ENCODE measurements at places on chromosomes 12 and 14.

DNA sequence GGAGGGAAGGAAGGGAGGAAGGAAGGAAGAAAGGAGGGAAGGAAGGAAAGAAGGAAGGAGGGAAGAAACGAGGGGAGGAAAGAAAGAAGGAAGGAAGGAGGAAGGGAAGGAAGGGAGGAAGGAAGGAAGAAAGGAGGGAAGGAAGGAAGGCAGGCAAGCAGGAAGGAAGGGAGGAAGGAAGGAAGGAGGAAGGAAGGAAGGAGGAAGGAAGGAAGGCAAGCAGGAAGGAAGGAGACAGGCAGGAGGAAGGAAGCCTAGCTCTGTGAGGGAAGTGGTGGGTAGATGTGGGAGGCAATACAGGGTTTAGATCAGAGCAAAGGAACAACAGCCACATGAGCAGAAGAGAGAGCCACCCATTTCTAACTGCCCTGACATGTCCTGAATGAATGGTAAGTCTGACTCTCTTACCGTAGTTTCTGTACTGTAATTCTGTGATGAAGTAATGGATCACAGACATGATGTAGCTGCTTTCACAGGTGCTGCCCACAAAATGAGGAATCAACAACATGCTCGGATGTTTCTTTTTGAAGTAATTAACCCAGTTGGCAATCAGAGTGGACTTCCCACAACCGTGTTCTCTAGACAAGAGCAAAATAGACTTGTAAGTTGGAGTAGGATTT lies 24.4 kb upstream of the HSP90B1 start:
- DNase-seq, result no peak

GRCh38 chr12:41228066-41228820 lies 40.1 kb downstream of the PDZRN4 start:
- DNase-seq, result no peak

DNA sequence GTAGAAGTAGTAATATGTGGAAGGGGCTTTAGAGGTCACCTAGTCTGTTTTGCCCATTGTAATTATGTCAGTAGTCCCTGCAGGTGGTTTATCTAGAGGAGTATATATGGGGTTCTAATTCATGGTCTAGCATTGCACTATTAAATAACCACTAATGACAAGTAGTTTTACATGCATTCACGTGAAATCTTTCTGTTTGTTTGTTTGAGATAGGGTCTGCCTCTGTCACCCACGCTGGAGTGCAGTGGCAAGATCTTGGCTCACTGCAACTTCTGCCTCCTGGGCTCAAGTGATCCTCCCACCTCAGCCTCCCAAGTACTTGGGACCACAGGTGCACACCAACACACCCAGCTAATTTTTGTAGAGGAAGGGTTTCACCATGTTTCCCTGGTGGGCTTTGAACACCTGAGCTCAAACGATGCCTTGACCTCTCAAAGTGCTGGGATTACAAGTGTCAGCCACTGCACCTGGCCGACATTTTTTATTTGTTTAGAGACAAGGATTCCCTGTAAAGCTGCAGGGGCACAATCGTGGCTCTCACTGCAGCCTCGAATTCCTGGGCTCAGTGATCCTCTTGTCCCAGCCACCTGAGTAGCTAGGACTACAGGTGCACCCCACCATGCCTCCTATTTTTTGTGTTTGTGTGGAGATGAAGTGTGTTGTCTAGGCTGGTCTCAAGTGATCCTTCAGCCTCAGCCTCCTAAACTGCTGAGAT lies 12.0 kb upstream of the PSEN1 start:
- DNase-seq, result no peak

DNA sequence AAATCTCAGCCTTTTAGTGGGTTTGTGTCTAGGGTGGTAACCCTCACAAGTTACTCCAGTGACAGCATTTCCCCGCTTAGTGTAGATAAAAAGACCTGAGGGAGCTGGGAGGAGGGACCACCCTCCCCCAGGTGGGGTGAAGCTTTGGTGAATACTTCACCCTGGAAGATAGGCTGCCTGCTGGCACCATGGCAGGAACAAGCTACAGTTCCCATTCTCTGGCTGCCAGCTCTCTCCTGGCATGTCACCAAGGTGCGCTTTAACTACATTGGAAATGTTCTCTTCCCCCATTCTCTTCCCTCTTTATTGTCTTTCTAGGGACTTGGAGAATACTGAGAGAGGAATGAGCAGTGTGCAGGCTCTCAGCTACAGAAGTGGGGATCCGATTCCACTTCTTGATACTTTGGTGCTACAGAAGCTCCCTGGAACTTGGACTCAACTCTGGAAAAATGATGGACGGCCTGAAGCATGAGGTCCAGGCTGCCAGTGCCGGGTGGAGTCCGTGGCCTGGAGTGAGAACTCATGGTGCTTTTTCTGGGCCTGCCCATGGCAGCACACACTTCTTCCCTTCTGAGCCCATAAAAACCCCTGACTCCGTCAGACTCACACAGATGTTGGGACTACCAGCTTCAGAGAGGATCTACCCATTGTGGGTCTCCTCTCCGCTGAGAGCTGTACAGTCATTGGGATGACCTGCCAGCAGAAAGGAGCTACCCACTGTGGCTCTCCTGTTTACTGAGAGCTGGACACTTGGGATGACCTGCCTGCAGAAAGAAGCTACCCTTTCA lies 198.0 kb downstream of the ADGRD1 start:
- no peak for DNase-seq

GRCh38 chr12:19574601-19575000 lies 135.3 kb downstream of the AEBP2 start:
- DNase-seq, result no peak

- no peak for DNase-seq
Observed at GRCh38 chr12:72146495-72146894, 125.7 kb upstream of the TRHDE start.

- DNase-seq, result no peak
Observed at GRCh38 chr12:122811777-122812176, 23.5 kb upstream of the HIP1R start.

GRCh38 chr12:119980242-119980641 lies 8.8 kb upstream of the BICDL1 start:
- DNase-seq, result no peak

DNA sequence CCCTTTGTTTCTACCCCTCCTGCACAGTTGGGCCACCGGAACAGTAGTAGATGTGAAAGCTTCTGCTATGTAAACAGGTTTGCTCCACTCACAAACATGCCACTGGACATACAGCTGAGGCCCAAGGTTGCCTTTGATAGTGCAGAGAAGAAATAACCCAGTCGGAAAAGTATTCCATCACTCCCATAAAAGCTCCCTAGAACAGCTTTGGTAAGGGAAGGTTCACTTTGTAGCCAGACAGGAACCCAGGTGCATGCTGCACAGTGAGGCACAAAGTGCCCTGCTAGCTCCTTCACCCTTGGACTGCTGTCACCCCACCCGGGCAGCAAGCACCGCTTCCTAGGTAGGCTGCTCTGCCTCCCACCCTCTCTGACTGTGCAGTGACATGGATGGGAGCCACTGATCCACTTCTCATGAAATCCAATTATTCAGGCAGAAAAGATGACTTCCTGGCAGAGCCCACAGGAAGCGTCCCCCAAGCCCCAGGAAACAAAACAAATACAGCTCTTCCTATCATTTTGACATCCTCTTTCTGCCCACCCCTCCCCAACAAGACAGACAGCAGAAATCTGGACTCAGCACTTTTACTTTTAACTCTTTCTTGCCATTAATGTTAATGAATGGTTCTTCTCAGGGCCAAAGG lies 100.2 kb downstream of the SRGAP1 start:
- no peak for DNase-seq

Data from activated naive CD4-positive, alpha-beta T cell treated with anti-CD3 and anti-CD28 coated beads, Interleukin-2, amount 50 U/mL, for 72 hours (primary cell).